ENCODE measurements at places on chromosomes 1 and 21.
A peak's percentile ranks its signal among the peaks of the same experiment; 100 is the strongest.

DNA sequence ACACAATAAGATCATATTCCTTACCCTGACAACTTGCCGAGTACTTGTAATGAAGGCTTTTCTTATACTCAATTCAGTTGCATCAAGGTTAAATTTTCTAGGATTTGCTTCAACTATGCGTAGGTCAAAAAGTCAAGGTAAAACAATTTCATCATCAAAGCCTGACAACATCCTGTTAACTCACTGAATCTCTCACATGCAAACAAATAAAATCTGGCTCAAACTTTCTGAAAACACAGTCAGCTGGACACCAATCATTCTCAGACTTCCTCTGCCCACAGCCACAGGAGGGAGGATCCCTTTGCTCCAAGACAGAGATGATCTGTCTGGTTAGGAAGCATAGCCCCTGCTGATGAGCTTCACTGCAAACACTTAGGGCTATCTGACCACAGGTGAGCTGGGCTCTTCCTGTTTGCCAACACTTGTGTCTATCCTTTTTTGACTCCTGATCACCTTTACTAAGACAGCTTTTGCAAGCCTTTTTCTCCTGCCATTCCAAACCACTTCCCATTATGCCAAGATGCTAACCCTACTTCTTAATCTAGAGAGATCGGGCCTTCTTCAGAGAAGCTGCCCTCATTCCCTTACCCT lies 20.0 kb downstream of the STX6 start:
- no peak for DNase-seq

DNA sequence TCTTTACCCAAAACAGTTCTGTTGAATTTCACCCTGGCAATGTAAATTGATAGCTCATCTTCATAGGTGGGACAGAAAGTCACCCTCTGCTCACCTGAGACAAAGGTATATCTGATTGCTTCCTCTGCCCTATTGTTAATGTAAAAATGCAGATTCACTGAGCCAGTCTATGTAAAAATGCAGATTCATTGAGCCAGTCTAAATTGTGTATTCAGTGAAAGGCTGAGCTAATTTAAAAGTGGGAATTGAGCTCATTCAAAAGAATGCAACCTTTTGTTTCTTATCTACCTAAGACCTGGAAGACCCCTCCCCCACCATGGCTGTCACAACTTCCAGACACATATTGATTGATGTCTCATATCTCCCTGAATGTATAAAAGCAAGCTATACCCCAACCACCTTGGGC lies 4.8 kb upstream of the MYSM1 start:
- no peak for DNase-seq

GRCh38 chr1:112337028-112337531 lies 58.9 kb upstream of the CTTNBP2NL start:
- peak; percentile 30 for DNase-seq

- DNase-seq: no peak
Observed at GRCh38 chr1:31073044-31073443, 7.5 kb upstream of the PUM1 start.

- no peak for DNase-seq
Observed at GRCh38 chr1:93503816-93504215, 55.9 kb downstream of the FNBP1L start.

DNA sequence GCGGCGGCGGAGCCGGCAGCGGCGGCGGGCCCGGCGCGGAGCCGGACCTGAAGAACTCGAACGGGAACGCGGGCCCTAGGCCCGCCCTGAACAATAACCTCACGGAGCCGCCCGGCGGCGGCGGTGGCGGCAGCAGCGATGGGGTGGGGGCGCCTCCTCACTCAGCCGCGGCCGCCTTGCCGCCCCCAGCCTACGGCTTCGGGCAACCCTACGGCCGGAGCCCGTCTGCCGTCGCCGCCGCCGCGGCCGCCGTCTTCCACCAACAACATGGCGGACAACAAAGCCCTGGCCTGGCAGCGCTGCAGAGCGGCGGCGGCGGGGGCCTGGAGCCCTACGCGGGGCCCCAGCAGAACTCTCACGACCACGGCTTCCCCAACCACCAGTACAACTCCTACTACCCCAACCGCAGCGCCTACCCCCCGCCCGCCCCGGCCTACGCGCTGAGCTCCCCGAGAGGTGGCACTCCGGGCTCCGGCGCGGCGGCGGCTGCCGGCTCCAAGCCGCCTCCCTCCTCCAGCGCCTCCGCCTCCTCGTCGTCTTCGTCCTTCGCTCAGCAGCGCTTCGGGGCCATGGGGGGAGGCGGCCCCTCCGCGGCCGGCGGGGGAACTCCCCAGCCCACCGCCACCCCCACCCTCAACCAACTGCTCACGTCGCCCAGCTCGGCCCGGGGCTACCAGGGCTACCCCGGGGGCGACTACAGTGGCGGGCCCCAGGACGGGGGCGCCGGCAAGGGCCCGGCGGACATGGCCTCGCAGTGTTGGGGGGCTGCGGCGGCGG lies 1.0 kb downstream of the ARID1A start:
- DNase-seq: peak; percentile 65
